ENCODE measurements at places on chromosomes 2 and 18.

DNA sequence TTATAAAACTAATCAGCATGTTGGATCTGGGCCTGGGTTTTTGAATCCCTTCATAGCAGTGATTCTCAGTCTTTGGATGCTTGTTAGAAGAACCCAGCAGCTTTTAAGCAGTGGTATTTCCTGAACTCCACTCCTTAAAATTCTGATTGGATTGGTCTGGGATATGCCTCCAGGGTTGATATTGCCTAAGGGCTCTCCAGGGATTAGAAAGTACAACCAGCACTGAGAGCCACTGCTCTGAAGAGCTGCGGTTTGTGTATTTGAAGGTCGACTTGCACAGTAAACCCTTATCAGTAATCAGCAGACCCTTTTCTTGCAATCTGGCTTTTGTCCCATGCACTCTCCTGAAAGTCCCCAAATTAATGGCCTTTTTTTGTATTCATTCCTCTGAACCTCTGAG, 17.0 kb upstream of the RBMS1 start:
- DNase-seq, result no peak

DNA sequence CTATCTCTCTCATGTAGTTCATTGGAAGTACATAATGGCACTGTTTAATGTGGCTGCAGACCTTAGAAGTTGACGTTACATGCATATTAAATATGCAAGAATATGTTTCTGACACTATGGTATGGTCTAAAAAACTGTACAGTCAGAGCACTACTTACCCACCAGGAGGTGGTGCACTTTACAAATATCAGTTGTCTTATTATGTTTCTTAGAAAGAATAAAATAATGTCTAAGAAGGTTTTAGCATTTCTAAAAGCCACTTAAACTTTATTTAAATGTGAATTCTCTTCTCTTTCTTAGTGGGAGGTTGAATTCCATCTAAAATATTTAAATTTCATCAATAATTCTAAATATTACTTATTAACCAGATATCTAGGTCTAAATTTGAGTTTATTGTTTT, 4.3 kb downstream of the TMEFF2 start:
- DNase-seq, result no peak

DNA sequence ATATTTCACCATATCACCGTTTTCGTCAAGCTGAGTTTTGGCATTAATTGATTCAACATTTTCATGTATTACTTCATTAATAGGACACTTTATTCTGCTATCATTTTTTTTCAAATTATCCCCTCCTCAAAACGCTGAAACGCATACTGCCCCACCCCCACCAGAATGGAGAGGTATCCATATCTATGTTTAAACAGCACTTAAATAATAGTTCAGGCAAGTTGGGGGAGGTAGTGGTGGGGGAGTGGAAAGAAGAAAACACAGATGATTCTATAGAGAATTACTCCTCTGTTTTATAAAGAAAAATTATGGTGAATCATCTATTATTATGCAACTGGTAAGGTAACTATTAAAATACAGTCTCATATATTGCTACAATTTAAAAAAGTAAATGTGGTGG, 314.4 kb upstream of the ZEB2 start:
- no peak for DNase-seq

DNA sequence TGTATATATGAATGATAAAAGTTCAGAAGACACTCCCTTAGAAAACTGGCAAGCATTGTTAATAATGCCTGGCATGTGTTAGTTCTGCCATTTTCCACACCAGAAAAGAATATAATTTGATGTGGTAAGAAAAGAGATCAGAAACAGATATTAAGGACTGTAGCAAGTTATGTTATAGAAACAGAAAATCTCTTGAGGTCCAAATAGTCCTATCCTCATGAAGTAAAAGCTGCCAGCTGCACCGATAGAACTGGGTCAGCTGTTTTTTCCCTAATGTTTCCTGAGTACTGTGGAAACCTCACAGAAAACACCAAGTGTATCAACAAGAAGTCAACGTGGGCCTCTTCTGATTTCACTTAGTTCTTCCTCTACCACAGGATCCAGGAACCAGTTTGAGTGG, 56.9 kb upstream of the SDC1 start:
- no peak for DNase-seq

GRCh38 chr2:119860924-119861323, 101.2 kb downstream of the PTPN4 start:
- no peak for DNase-seq

GRCh38 chr18:22219568-22220355, 50.4 kb downstream of the GATA6 start:
- DNase-seq, result no peak

DNA sequence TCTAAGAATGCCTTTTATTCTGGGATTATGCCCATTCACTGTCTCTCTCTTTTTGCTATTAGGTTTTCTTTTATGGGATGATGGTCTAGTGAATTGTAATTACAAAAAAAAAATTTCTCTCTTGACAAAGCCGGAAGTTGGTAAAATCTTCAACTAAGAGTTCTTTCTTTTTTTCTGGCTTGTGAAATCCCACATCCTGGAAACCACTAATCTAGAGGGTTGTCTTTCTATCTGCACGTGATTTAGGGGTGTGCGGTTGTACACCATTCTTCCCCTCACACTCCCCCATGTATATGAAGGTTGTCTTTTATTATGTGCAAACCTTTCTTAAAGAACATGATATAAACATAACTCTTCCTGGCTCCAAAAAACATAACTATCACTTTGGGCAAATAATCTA, 52.0 kb downstream of the GATA6 start:
- DNase-seq, result no peak

DNA sequence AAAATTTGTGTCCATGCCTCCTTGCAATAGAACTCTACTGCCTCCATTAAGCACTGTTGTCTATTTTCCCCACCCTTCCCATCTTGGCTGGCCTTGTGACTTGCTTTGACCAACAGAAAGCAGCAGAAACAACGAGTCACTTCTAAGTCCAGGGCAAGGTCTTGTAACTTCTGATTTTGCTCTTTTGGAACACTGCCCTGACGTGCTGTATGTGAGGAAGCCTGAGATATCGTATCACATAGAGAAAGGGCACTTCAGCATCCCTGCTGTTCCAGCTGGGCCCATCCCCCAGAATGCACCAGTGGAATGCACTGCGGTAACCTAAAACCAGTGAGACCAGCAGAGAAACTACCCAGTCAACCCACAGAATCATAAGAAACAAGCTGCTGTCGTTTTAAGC, 28.1 kb downstream of the NCKAP1 start:
- no peak for DNase-seq

DNA sequence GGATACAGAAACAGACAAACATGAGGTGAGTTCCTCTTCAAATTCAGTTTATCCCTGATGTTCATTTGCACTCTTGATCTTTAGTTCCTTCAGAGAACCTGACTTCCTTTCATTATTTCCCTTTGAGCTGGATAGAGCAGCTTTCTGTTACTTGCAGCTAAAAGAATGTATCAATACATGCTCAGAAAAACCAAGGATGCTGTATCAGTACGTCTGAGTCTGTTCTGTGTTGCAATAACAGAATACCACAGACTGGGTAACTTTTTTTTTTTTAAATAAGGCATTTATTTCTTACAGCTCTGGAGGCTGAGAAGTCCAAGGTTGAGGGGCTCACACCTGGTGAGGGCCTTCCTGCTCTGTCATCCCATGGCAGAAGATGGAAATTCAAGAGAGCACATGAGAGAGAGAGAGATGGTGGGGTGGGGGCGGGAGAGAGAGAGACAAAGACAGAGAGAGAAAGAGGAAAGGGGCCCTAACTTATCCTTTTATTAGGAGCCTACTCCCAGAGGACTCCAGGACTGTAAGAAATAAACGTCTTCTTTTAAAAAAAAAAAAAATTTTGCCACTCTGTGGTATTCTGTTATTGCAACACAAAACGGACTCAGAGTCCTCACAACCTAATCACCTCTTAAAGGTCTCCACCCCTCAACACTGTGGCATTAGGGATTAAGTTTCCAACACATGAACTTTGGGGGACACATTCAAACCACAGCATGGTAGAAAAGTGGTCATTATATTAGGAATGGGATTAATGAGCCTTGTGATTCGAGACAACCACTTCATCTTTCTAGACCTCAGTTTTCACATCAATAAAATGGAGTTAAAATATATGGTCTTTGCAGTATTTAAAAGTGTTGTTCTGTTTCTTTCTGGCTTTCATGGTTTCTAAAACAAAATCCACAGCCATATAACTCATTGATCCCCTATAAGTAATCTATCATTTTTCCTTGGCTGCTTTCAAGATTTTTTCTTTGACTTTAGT, 18.4 kb upstream of the SELENOI start:
- no peak for DNase-seq

GRCh38 chr2:42984617-42985016, 192.2 kb upstream of the HAAO start:
- DNase-seq, result no peak

- no peak for DNase-seq
These were observed 330.7 kb downstream of the MTX2 start for GRCh38 chr2:176599796-176600485.

DNA sequence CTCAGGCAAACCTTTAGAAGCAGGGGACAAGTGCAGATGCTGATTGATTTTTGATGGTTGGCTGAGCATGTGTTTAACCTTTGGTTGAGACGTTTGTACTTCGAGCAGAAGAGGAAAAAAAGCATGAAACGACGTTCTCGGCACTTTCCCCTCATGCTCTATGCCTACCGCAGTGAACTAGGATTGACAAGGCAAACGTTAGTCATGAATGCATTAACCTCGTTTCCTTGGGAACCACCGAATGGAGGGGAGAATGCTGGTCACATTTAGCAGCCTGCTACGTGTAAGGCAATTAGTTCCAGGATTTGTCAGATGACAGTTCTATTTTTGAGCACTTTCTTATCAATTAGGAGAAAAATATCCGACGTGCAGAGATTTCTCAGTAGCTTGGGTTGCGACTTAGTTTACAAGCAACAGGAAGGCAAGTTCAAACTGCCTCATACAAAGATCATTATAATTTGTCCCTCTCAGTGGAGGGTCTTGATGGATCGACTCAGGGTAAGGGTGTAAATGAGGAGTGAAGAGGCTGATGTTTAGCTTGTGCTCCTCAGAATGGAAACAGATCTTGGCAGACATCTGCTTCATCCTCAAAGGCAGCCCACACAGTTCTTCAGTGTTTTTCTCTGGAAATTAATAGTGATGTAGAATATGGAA, 47.4 kb upstream of the GPR45 start:
- DNase-seq, result no peak

DNA sequence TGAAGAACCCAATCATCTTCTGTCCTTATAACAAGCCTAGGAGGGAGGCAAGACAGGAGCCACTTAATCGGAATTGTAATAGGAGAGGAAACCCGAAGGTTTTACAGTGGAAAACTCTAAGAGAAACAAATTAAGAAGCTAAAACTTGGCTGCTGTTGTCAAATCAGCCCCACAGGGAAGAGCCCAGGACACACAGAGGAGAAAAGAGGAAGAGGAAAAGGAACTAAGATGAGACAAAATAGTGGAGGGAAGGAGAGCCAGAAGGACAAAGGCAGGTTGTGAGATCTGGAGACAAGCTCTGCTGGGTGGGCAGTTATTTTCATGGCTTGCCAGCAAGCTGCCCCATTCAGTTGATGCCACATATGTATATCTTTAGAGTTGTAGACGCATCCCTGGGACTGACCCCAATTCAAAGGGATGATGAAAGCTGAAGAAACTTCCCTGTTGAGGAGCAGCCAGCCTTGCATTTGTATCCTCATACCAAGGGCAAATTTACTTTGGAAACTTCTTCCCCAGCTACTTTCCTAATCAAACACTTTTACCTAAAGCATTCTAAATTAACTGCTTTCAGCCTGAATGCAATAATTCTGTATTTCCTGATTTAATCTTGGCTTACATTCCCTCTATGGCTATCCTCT, 499.8 kb upstream of the MEIS1 start:
- DNase-seq, result no peak

GRCh38 chr2:61910603-61911002, 5.1 kb downstream of the COMMD1 start:
- DNase-seq, result no peak

GRCh38 chr2:84940088-84940470, 30.9 kb upstream of the KCMF1 start:
- no peak for DNase-seq

GRCh38 chr2:170512266-170512665, 202.9 kb upstream of the SP5 start:
- DNase-seq, result no peak

DNA sequence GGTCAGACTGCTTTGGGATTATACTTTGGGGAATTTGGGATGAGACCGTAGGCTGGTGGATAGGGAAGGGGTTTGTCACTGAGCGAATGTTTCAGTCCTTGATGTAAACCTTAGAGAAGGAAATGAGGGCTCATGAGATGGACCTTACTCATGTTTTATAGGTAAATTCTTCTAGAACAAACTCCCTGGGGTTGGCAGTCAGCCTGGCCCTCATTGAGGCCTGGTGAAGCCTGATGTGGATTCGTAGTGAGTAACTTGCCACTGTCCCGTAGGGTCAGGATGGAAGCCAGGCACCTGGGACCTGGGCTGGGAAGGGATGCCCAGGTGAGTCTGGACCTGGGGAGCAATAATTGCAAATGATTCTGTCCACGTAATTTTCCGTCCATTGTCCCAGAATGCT, 258.3 kb downstream of the LPIN1 start:
- DNase-seq, result no peak

DNA sequence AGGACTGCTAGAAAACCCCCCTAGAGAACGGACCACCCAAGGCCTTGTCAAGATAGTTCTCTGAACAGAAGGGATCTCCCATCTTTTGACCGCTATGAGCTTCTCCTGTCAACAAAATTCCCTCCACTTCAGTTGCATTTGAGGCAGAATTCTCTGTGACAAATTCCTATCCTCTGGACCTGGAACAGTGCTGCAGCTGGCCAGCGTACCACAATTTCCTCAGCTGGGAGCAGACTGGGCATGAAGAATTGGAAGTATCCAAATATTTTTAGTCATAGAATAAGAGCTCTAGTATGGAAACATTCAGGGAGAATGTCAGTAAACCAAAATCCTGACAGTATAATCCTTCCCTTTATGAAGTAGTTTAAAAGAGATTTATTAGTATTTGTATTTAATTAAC, 147.1 kb upstream of the BOD1L2 start:
- DNase-seq, result no peak

GRCh38 chr2:69203166-69203985, 183.7 kb downstream of the GFPT1 start:
- DNase-seq, result no peak

DNA sequence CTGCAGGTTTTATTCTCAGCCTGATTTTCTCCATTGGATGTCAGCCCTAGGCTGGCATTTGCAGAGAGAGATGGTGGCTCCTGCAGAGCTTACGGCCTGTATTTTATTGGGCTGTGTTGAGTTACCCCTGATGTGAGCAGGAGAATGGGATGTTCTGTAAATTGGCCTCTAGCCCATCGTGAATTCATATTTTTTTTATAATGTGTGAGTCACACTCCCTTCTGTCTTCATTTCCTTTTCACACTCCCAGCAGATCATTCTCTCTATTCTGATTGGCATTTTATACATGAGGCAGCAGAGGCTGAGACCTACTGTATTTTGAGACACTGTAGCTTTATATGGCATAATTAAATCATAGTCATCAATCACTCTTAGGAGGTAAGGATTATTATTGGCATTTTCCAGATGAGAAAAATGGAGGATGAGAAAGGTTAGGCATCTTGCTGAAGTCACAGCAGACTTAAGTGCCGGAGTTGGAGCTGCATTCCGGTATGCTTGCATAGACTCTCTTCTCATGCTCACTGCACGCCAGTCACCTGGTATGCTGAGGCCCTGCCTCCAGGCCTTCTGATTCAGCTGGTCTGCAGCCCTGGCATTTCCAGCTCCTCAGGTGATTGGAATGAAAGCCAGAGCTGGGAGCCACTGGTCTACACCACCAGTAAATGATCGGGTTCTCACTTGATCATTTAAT, 142.4 kb downstream of the NEDD4L start:
- DNase-seq, result no peak

- no peak for DNase-seq
These were observed 10.4 kb downstream of the SLC25A52 start for GRCh38 chr18:31750273-31750672.

- no peak for DNase-seq
These were observed 310.4 kb upstream of the SYT4 start for GRCh38 chr18:43587538-43588153.

Data from mesothelial cell of epicardium (in vitro differentiated cells).